ENCODE measurements at places on chromosomes 16 and 17.

DNA sequence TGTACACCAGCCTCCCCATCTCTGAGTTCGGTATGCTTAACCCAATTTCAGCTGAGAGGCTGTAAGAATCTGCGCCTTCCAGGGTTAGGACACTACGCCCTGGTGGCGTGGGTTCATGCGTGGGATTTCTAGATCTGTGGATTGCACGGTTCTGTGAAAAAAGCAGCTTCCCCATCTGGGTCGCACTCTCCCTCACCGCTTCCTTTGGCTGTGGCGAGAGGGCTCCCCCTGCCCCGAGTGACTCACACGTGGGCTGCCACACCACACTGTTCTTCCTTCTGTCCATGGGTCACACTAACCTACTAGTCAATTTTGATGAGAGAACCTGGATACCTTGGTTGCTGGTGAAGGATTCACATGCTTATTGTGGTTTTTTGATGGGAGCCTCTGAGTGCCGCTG lies 256.0 kb upstream of the MAF start:
- DNase-seq = no peak
- H3K27ac ChIP-seq = no peak overlapping the region
- H3K4me1 ChIP-seq = peaks cover 6% of the 10 kb centered on the region
- H3K27me3 ChIP-seq = peaks cover 4% of the 10 kb centered on the region

- peaks cover 11% of the 10 kb centered on the region for H3K4me1 ChIP-seq
- H3K27ac ChIP-seq = no peak overlapping the region
- DNase-seq = no peak
- H3K4me3 ChIP-seq = no peak overlapping the region
- peaks cover 5% of the 10 kb centered on the region for H3K27me3 ChIP-seq
These were observed 8.2 kb downstream of the HSD3B7 start for GRCh38 chr16:30992931-30993816.

DNA sequence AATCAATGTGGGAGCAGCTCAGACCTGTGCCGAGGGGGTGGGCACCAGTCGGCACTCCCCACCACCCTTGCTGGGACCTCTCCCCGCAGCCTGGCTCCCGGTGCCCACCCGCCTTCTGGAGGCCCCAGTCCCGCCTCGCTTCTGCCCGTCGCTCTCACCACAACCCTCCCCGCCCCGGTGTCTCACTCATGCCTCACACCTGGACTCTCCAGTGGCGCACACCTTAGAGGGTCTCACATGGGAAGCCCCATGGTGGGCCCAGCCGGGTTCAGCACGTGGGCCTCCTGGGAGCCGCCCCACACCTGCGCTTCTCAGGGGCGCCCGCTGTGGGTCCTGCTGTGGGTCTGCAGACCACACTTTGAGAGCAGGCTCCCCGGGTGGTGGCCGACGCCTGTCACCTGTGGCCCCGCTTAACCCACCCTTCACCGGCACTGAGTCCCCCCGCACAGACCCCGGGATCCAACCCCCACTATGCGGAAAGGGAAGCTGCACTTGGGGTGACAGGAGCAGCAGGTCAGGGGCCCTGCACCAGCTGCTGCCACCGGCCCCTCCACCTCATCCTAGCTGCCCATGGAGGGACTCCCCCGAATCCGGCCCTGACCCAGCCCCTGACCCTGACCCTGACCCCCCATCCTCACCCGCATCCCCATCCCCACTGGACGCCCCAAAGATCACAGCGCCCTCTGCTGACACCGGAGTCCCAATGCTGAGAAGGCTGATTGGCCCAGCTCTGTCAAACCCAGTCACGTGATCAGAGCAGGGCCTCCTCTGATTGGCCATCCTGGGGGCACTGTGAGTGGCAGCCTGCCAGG lies 27.4 kb upstream of the SLC38A10 start:
- no peaks in the 10 kb centered on the region for H3K4me1 ChIP-seq
- H3K27me3 ChIP-seq = no peaks in the 10 kb centered on the region
- no peak overlapping the region for H3K4me3 ChIP-seq
- peak; percentile 33 for DNase-seq

DNA sequence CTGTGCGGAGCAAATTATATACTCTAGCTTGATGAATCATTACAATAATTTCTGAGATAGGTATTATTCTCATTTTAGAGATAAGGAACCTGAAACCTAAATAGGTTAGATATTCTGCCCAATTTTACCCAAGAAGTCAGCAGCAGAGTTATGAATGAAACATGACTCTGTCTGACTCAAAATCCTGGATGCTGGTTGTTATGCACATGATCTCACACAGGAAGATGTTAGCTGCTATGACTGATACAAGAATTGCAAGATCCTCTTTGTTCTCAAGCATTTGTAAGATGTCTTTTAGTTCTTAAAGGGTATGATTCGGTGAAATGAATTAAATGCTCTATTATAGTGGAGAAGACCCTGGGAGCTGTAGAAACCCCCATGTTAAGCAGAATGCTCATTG lies 447.8 kb downstream of the KIF2B start:
- H3K4me3 ChIP-seq = no peak overlapping the region
- H3K4me1 ChIP-seq = no peaks in the 10 kb centered on the region
- no peaks in the 10 kb centered on the region for H3K27me3 ChIP-seq
- no peaks in the 10 kb centered on the region for H3K36me3 ChIP-seq
- DNase-seq = no peak

DNA sequence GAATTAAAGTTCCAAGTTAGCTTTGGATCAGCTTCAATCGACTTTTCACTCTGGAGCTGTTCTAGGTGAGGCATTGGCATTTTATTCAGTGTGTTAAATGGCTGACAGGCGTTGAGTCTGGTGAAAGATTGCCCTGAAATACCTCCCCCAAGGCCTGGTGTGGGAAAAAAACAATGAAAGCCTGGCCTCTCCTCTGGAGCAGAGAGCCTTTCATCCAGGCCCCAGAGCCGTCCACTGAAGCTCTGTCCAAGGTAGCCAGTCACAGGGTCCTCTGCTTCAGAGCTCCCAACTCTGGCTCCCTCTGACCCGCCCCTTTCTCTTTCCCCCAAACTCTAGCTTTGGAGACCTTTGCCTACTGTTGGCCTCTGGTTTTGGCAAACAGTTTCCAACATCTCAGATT lies 123.6 kb upstream of the CRHR1 start:
- H3K27me3 ChIP-seq = peaks cover 19% of the 10 kb centered on the region
- no peaks in the 10 kb centered on the region for H3K4me1 ChIP-seq
- H3K4me3 ChIP-seq = no peak overlapping the region
- no peak overlapping the region for H3K27ac ChIP-seq
- DNase-seq = no peak

- H3K27me3 ChIP-seq = no peaks in the 10 kb centered on the region
- H3K4me3 ChIP-seq = no peak overlapping the region
- peaks cover 19% of the 10 kb centered on the region for H3K4me1 ChIP-seq
- H3K27ac ChIP-seq = no peak overlapping the region
- H3K36me3 ChIP-seq = peaks cover 63% of the 10 kb centered on the region
These were observed 35.3 kb downstream of the PRMT7 start for GRCh38 chr16:68345958-68346635.

GRCh38 chr17:2120586-2121335 lies 65.9 kb downstream of the HIC1 start:
- no peak overlapping the region for H3K4me3 ChIP-seq
- peaks cover 15% of the 10 kb centered on the region for H3K36me3 ChIP-seq
- peaks cover 42% of the 10 kb centered on the region for H3K4me1 ChIP-seq
- no peaks in the 10 kb centered on the region for H3K27me3 ChIP-seq
- no peak for DNase-seq

DNA sequence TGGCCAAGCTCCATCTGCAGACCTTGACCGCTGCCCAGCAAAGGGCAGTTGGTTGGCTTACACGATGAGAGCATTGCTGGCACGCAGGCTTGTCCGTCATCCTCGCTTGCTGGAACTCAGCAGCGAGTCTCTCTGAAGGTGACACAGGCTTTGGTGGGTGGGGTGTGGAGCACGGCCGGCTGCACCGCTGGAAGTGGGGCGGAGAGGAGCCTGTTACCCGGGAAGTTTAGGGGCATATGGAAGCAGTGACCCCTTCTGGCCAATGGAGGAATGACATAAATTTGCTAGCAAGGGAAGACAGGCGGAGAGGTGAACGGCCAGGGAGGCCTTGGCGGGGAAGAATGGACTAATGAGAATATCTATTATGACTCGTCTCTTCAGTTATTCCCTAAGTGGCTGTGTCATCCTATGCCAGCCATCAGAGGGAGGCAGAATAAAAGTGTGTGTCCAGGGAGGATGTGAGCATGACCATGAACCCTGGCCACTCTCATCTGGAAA lies 65.9 kb upstream of the SDK2 start:
- H3K27ac ChIP-seq = no peak overlapping the region
- DNase-seq = peak; percentile 48
- no peaks in the 10 kb centered on the region for H3K36me3 ChIP-seq

All from activated T-helper 1 cell treated with anti-CD3 and anti-CD28 coated beads, Interleukin-12 subunit alpha, Interleukin-12 subunit beta, Interleukin-2, Interleukin-4 antibody, amounts not matched to agents 30 ng/mL and 10 ng/mL and 1 ng/mL, durations not matched to agents 14 hours and 24 hours and 36 hours (primary cell).